Stimulated activated CD8-positive, alpha-beta memory T cell treated with anti-CD3 and anti-CD28 coated beads, Interleukin-15, amount 100 ng/mL, for 1 hour (primary cell): ENCODE measurements at places on chromosomes 11 and 22.

DNA sequence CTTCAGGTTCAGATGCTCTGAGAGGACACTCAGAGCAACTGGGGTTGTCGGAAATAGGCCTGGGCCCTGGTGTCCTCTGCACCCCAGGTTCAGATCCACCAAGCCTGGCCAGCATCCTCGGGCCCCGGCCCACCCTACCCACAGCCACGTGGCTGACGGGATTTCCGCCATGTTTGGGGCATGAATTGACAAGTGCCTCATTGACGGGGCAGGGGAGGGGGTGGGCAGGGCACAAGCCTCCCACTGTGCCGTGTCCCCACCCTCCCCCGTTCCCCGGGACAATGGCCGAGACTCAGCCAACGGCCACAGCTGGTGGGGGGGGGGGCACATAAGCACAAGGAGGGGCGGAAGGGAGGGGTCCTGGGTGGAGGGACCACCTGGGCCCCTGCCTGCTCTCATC is 8.5 kb downstream of the MYRF start:
- no peak for DNase-seq

GRCh38 chr11:110947096-110947495 is 234.9 kb upstream of the ARHGAP20 start:
- no peak for DNase-seq

DNA sequence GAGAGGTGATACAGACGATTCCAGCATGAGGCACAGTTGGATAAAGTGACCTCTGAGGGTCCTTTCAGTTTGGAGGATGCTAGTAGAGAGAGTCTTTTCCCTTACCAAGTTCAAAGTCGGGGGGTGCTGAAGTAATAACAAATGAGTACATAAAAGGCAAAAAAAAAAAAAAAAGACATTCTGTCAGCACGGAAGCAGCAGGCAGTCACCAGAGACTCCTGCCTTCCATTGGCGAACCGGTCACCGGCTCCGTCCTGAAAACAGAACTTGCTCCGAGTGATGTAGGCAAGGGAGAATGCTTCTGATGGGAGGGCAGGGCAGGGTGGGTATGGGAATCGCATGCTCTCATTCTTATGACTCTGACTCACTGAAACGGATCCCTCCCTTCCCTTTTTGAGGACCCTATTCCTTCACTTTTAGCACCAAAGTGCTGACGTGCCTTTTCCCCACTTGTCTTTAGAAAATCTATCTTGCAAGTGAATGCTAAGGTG is 65.9 kb downstream of the PRR5L start:
- no peak for DNase-seq

- DNase-seq, result no peak
These were observed 10.0 kb downstream of the PPM1F start for GRCh38 chr22:21942407-21943343.

DNA sequence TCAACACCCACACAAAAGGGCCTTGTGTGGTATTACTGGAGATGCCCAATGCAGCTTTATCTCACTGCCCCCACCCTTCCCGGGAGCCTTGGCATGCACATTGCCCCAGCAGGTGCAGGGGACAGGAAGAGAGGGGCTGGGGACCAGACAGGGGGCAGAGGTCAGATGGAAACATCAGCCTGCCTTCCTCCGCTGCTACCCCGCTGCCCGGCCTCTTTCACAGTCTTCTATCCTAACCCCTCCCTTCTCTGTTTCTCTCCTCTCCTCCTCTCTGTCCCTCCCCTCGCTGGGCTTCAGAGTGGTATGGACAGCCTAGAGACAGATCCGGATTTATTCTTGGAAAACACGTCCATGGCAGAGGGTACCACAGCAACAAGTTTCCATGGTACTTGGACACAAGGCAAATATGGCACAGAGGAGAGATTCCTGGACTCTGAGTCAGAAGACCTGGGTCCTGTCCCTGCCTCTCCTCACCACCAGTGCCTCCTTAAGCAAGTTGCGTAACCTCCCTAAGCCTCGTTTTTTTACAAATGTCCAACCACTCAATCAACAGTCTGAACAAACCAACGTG is 8.3 kb upstream of the IGSF9B start:
- DNase-seq, result no peak

- DNase-seq, result no peak
These were observed 28.6 kb downstream of the RIBC2 start for GRCh38 chr22:45442116-45442515.

DNA sequence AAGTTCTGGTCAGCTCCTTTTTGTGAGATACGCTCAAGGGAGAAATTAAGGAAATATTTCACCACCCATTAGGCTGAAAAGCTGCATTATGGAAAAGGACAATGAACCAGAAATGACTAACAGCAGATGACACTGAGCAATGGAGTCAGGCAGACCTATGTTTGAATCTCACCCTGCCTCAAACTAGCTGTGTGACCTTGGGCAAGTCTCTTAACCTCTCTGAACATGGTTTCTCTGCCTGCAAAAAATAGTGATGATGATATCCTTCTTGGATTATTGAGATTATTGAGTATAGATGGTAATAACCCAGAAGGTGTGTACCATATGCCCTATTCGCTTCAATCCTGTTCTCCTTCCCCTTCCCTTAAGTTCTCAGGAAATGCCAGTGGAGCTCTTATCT is 2.9 kb upstream of the PRDM11 start:
- DNase-seq, result no peak

GRCh38 chr11:980438-981357 is 55.0 kb downstream of the AP2A2 start:
- DNase-seq, result no peak
